OCI-LY7 (cell line): ENCODE measurements at places on chromosomes 13 and 19. TPM values are rescaled to one million over a fixed set of nuclear protein-coding genes. Genes with fewer than 3 reads are reported as not detected.

Gene ZNF329
- total RNA-seq = 3.1 and 3.4 TPM in 2 replicates

Gene NUCB1
- total RNA-seq = 73.6 and 85.3 TPM in 2 replicates

Gene IL4I1
- total RNA-seq = 1.7 and 1.8 TPM in 2 replicates

Gene TRIM28
- 601 and 603 TPM in 2 replicates for total RNA-seq

Gene RNF225
- total RNA-seq = 0.77 and 1.7 TPM in 2 replicates

Gene SLC5A5
- total RNA-seq = not detected in 2 replicates

Gene DYRK1B
- total RNA-seq = 7.4 and 9.2 TPM in 2 replicates

Gene IGFL3
- not detected in 2 replicates for total RNA-seq

GRCh38 chr13:74251778-74252519 lies 117.7 kb upstream of the KLF12 start:
- no peak for DNase-seq

DNA sequence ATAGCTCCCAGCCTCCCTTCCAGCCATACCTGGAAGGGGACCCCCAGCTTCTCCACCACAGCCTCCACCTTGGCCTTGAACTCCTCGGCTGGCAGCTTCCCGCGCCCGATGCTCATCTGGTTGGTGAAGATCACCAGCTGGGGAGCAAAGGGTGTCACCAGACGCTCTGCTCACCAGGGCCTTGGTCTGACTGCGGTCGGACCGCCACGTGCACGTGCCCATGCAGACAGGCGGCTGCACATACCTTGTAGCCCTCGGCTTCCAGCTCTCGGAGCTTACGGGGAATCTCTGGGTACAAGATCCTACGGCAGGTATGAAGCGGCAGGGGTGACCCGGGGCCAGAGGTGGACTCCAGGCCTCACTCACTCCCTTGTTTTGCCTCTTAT lies 3.4 kb downstream of the PNKP start:
- DNase-seq = no peak

- DNase-seq = peak; percentile 5
Measured at GRCh38 chr19:23571175-23571574, 115.8 kb downstream of the ZNF675 start.

DNA sequence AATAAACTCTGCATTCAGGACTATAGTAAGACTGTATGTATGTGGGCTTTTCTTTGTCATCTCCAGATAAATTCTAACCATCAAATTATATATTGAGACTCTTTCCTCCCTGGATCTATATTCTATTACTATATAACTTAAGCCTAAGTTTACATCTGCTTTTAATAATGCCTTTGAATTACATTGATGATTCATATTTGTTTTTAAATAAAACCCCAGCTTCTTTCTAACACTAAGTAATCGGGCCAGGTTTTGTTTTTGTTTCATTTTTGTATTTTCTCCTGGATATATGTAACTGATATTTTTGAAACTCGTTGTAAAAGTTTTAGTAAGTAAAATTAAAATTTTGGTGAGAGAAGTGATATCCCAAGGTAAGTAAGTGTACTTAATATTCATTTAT lies 1599.1 kb downstream of the PCDH9 start:
- DNase-seq = no peak

- DNase-seq = no peak
Measured at GRCh38 chr13:31124204-31124603, 37.5 kb downstream of the HSPH1 start.

DNA sequence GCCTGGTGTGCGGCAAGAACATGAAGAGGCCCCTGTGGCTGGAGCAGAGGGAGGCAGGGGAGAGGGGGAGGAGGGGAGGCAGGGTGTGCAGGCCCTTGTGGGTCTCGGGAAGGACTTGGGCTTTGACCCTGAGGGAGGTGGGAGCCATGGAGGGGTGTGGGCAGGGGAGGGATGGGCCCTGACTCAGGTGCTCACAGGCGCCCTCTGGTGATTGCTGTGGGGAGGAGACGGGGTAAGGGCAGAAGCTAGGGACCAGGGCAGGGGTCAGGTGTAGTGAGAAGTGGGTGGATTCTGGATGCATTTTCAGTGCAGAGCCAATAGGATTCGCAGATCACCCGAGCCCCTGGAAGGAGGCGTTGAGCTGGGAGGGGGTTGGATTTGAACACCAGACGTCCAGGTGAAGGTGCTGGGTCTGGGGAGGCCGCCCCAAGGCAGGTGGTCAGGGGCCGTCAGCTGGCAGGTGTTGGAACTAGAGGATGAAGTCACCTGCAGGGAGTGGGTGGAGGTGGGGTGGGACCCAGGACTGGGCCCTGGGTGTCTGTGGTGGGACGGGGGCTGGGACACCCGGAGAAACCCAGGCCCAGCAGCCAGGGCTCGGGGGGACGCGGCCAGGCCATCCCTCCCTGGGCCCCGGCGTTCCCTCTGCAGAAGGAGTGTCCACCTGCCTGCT lies 185.4 kb downstream of the KDM4B start:
- DNase-seq = peak; percentile 49

DNA sequence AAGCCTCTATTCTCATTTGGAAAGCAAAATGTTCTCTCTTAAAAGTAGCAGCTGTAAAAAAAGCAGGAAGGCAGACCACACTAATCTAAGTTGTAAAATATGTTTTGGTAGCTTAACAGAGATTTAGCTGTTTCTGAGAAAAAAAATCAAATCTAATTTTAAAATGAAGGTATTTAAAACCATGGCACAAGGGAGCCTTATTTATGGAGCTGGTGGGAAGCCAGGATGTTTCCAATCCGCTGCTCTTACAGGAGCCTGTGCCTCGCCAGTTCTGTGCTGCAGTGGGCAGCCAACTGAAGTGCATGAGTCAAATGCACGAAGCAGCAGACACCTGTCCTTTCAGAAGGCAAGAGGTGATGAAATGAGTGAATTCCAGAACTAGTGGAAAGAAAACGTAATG lies 28.2 kb downstream of the GPC6 start:
- no peak for DNase-seq

DNA sequence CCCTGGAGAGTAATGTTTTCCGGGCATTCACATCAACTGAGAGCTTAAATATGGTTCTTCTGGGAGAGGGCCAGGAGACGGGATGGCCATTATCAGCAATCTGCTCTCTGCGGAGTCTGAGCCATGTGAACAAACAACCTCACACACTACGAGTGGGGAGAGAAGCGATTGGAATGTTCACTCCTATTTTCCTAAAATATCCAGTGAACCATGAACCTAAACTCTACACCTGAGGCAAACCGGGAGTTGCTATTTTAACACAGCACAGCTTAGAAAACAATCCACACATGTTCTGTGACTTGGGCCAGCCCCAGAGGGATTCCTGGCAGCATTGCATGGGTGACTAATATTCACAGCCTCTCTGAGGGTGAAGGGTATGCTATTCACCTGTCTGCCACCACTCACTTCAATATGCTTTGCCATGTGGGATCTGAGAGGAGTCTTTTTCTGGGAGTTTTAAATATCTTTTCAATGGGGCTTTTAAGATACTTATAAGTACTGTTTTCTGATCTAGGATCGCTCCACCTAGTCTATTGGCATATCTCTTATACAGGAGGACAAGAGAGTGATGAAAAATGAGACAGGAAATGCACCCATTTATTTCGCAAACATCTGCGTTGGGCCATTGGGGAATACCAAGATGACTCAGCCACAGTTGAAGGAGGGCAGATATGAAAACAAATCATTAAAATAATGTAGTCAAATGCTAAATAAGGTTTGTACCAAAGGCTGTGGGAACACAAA lies 72.6 kb upstream of the SERP2 start:
- DNase-seq = no peak

DNA sequence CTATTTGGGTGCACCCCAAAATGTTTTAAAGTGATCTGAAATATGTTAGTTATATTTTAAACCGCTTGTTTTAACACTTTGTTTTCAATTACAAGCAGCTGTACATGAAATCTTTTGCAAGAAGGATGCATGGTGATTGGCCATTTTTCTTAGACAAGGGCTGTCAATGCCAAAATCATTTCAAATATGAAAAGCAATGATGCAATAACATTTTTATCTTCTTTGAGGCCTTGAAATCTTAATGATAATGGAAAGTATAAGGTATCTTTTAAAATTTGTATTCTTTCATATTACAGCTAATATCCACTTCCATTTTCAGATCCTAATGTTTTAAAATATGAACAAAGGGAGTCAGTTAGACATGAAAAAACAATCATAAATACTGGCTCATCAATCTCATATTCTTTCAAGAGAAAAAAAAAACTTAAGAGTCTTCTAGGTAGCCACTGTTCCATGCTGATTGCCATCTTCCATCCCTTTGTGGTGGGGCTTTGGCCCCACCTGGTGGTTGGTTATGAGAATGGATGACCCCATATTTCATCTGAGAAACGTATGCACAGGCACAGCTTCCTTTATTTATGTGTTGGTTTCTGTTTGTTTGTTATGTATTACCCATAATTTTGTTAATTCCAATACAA lies 330.3 kb upstream of the MIR17HG start:
- peak; percentile 88 for DNase-seq

DNA sequence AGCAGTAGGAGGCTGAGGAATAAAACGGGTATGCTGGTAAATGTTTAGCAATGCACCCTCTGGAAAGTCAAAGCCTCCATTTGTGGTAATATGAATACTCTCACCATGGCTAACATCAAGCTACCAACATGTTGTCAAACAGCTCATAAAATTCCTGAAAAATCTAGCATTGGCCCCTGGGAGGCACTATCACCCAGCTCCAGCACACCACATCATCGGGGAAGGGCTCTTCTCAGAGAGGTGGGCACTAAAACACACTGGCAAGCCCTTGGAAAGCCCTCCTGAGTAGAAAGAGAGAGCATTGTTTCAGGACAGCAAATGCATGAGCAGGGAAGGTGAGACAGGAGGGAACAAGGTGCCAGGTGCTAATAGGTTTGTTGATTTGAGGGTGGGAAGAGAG lies 53.9 kb upstream of the FLT1 start:
- no peak for DNase-seq

DNA sequence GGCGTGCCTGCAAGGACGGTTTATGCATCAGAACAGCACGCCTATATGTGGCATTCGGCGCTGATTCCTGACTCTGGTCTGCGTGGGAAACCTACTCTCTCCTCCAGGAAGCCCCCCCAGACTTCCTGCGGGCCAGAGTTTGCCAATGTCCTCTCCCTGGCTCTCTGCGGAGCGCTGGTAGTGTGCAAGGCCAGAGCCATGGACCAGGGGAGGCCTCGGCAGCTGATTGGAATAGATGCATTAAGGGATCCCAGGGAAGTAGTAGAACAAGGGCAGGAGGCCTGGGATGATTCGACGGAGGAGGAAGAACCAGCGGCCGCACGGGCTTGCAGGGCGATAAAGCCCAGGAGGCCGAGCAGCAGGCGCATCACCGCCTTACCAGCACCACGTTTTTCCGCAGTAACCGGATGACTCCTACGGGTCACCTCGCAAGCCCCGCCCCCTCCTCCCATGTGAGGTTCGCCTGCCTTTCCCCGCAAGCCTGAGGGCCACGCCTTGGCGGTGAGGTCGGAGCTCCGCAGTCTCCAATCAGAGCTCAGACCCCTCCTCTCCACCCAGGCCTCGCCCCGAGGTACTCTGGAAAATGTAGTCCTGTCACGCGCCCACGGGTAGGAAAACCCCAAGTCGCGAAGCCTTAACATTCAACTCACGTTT lies 5.0 kb downstream of the CLEC11A start:
- DNase-seq = no peak

DNA sequence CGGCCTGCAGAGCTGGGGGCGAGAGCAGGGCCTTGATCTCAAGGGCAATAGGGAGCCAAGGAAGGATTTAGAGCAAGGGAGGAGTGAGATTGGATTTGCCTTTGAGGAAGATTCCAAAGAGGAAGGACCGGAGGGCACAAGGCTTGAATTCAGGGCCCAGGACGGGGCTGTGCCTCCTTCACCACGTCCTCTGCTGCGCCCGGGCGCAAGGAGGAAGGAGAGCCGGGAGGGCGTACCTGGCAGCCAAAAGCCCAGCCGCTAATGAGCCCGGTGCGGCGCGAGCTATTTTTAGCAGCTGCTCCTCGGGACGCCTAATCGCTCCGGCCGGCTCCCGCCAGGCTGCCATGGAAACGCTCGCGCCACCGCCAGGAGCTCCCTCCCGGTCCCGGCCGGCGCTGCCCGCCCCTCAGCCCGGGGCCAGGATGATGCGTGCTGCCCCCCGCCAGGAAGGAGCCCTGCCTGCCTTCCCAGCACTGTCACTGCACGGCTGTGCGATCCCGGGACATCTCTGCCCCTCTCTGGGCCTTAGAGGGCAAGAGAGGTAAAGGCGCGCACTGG lies 31.3 kb downstream of the TINCR start:
- no peak for DNase-seq

GRCh38 chr13:90709319-90709718 lies 638.2 kb upstream of the MIR17HG start:
- DNase-seq = no peak

DNA sequence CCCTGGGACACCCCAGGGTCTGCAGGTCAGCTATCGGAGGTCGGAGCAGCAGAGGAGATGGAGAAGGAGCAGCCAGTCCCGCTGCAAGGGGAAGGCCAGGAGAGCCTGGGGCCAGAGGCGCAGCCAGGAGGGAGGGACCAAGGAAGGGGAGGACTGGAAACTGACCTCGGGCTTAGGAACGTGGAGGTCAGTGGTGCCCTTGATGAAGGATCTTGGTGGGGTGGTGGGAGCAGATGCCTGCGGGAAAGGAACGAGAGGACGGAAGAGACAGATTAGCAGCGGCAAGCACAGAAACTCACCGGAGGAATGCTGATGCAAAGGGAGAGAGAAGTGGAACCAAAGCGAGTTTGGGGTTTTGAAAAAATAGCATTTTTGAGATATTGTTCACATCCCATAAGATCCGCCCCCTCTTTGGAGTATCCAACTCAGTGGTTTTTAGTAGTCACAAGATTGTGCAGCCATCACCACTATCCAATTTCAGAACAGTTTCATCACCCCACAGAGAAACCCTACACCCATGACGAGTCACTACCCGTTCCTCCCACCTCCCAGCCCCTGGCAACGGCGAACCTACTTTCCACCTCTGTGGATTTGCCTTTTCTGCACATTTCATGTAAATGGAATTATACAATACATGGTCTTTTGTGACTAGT lies 22.1 kb downstream of the PLEKHF1 start:
- DNase-seq = no peak

DNA sequence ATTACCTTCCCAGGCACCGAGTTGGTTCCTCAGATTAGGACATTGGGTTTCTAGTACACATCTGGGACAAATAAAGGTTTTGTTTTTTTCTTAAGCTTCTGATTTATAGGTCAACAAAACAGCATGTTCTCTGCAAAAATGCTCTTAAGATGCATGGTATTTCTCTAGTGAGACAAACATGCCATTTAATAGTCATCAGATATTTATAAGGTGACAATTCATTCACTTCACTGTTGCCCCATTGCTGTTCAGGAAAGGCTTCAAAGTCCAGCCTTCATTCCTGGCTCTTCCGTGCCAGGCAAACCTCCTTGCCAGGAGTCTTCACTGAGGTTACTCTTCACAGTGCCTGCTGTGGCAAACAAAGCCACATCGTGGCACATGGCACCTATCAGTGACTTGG lies 156.3 kb upstream of the FNDC3A start:
- DNase-seq = no peak

GRCh38 chr19:10812196-10812595 lies 23.8 kb downstream of the TMED1 start:
- no peak for DNase-seq

GRCh38 chr13:51241720-51242119 lies 19.5 kb downstream of the FAM124A start:
- no peak for DNase-seq

DNA sequence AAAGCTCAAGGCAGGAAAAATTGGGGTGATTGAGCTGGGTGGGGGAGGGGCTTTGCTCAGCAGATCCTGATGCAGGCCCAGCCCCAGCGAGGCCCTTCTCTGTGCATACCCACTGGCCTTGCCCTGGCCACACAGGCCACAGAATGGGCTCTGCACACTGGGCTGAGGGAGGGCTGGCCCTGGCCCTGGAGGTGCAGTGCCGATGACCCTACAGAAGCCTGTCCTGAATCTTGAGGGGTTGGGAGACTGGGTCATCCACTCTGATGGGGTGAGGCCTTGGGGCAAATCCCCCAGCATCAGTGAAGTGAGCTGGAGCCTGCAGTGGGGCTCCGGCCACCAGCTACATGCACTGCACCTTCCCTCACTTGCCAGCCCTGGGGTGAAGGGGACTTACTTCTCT lies 153.1 kb downstream of the URI1 start:
- DNase-seq = no peak
